ENCODE measurements at places on chromosomes 11 and 22.

GRCh38 chr11:25927411-25927953 lies 404.4 kb upstream of the ANO3 start:
- no peak for DNase-seq

GRCh38 chr22:43407591-43407990 lies 4.2 kb upstream of the MPPED1 start:
- DNase-seq = no peak

- no peak for DNase-seq
Measured at GRCh38 chr11:33646629-33647028, 54.0 kb downstream of the C11orf91 start.

- DNase-seq = no peak
Measured at GRCh38 chr11:130769782-130770535, 146.3 kb downstream of the SNX19 start.

GRCh38 chr11:130583801-130584211 lies 135.4 kb downstream of the ADAMTS15 start:
- peak; percentile 37 for DNase-seq

DNA sequence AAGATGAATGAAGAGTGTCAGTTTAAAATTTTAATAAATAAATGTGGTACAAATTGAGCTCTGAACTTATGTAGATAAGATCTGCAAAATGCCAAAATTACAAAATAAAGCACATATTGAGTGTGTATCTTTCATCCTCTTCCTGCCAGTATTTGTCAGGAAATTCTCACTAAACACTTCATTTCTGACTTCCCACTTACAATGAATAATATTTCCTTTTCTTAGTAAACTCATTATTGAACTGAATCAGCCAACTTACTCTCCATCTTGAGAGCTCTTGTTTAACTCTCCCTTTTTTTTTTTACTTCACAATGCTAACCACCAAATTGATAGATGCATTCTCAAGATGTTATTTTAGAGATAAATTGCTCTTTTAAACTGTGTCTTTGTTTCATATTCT lies 1230.2 kb downstream of the JRKL start:
- no peak for DNase-seq

- no peak for DNase-seq
Measured at GRCh38 chr11:21806947-21807346, 385.9 kb upstream of the ANO5 start.

DNA sequence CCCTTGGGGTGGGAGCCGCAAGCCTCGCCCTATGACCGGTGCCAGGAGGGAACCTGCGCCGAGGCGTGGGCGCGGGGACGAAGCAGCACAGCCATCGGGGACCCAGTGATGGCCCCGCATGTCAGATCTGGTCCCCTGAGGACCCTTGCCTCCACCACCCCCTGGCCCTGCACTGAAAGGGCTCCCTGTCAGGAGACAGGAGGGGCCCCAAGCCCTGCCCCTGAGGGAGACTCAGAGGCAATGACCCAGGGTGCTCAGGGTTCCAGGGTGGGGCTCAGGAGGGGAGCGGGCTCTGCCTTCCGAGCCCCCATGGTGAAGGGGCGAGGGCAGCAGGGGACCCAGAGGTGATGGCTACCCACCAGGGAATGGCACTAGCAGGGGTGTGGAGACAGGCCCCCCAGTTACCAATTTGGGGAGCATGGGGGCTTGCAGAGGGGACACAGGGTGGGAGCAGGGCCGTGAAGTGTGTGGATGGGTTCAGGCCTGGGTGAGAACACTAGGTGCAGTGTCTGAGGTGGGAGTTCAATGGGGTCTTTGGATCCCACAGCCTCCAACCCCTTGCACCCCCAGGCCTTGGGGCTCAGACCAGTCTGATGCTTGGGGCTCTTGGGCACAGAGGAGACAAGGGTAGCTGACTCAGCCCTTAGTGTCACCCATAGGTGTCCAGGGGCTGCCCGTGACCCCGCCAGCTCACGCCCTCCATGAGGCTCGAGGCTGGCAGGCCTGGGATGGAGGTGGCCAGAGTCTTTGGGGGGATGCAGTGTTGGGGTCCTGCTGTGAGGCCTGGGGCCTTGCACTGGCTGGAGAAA lies 499 bp downstream of the LRRC56 start:
- no peak for DNase-seq

DNA sequence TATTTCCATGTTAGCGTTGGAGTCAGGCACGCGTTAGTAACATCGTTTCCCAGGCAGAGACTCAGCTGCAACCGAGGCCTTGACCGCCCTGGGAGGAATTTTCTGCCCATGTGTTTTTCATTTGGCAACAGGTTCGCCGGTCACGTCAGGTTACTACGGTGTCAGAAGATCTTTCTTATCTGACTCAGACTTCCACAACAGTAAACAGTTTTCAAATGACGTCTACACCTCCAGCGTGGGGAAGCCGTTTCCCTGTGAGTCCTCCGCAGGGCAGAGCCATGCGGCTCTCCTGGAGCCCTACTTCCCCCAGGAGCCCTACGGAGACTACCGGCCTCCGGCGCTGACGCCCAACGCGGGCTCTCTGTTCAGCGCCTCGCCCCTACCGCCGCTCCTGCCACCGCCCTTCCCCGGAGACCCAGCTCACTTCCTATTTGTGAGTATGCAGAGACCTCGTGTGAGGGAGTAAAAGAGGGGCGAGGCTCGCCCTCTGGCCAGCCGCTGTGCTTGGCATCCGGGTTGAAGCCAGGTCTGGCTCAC lies 14.3 kb upstream of the POU2AF3 start:
- no peak for DNase-seq

GRCh38 chr11:134062265-134063123 lies 6.4 kb upstream of the JAM3 start:
- no peak for DNase-seq

DNA sequence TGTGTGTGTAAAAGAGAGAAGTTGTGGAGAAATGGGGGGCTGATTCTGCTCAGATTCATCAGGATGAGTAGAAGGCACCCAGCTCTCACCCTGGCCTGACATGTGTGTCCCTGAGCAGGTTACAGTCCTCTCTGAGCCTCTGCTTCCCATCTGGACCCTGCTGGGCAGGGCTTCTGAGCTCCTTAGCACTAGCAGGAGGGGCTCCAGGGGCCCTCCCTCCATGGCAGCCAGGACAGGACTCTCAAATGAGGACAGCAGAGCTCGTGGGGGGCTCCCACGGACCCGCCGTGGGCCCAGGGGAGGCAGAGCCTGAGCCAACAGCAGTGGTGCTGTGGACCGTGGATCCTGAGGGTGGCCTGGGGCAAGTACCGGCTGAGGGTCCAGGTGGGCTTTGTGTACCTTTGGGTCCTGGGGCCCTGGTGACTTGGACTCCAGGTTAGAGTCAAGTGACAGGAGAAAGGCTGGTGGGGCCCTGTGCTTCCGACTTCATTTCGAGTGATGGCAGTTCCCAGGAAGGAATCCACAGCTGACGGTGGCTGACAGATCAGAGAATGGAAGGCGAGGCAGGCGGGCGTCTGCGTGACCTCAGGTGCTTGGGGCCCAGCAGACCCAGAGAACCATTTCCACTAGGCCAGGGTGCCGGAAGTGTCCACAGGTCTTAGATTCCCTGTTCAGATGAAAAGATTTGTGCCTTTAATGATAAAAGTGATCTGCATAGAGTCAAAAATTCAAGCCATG lies 21.9 kb downstream of the NEAT1 start:
- DNase-seq = no peak

DNA sequence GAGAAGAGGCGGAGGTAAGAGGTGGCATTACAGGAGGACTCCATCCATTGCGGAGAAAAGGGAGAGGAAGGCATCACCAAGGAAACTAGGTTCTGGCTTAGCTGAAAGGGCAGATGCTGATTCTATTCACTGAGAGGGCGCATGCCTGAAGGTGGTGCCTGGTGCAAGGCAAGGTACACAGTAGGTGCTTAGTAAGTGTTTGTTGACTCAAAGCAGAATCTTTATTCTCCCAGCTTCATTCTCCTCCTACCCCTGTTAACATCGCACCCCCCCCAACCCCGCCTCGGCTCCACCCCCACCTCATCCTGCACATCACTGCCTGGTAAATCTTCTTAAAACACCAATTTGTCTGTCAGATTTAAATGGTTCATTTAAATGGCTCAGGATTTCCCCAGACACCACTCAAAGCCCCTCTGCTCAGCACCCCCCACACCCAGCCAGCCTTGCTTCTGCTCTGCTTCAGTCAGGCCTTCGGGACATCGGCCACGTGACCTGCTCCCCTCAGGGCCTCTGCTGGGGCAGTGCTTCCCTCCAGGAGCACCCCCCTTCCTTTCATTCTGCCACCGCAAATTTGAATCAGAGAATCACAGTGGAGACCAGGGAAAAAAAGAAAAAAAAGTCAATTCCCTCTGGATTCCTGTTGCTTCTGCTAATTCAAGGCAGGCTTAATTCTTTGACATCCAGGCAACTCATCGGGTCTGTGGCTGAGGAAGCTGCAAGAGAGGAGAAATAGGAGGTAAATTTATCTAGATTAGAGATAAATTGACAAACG lies 17.8 kb upstream of the RCN1 start:
- DNase-seq = no peak

DNA sequence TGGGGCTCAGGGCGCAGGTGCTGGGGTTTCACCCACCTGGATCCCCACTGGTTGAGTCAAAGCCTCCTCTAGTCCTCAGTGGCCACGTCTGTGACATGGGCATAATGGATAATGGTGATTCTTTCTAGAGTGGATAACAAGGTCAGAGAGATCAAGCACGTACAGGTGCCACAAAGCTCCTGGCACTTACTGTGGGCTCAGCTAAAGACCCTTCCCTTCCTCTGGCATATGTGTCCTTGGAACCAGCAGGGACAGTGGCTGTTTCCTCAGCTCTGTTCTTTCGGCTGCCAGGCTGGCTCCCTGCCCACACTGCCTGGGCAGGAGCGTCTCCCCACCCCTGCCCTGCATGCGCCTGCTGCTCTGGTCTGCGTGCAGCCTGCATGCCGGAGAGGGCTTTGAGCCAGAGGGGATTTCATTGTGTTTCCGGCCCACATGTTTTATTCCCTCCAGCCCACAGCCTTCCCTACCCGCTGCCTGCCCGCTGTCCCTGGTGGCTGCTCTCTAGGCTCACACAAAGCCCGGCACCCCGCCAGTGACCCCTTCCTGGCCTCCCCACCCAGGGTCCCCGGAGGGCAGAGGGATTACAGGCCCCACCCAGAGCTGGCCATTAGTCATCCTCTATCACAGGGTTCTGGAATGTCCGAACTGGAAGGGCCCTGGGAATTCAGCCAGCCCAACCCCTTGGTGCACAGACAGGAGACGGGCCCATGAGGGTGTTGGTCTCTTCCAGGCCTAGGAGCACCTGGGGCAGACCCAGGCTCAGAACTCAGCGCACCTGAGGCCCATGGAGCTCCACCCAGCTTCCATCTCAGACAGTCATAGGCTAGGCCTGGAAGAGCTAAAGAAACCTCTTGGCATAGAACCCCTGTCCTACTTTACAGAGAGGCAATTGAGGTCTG lies 55.3 kb upstream of the GCAT start:
- no peak for DNase-seq

DNA sequence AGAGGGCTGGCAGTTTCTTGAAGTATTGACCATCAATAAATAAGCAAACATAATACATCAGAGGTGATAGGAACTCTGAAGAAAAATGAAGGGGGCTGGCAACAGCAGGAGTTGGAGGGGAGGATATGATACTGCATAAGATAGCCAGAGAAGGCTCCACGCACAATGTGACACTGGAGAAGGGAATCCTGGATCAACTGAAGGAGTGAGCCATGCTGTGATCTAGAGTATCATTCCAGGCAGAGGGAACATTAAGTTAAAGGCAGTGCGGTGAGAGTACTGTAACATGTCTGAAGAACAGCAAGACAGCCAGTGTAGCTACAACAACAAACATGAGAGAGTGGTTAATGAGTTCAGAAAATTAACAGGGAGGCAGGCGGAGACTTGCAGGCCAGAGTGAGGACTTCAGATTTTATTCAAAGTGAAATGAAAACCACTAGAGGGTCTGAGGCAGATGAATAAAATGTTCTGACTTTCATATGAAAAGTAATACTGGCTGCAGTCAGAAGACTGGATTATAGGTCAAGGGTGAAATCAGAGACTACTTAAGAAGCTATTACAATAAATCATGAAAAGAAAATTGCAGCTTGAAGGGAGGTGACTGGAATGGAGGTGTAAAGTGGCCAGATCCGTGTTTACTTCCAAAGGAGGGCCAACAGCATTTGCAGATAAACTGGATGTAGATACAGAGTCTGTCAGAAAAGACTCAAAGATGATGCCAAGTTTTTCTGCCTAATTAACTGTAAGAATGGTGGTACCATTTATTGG lies 49.4 kb downstream of the RRAS2 start:
- DNase-seq = no peak

DNA sequence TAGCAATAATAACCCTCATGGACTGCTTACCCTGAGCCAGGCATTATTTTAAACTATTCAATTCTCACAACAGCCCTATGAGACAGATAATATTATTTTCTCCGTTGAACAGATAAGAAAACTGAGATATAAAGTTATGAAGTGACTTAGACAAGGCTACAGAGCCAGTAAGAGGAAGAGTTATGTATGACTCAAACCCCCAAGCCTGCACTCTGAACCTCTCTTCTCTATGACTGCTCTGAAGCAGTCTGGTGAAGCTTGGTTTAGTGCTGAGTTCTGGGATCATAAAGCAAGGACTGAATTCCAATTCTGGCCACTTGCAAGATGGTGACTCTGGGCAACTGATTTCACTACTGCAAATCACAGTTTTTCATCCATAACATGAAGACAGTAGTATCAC lies 34.5 kb downstream of the TNKS1BP1 start:
- no peak for DNase-seq

- DNase-seq = no peak
Measured at GRCh38 chr22:25212337-25212736, 7.1 kb upstream of the CRYBB2 start.

- no peak for DNase-seq
Measured at GRCh38 chr11:111417011-111417765, 38.1 kb upstream of the POU2AF1 start.

DNA sequence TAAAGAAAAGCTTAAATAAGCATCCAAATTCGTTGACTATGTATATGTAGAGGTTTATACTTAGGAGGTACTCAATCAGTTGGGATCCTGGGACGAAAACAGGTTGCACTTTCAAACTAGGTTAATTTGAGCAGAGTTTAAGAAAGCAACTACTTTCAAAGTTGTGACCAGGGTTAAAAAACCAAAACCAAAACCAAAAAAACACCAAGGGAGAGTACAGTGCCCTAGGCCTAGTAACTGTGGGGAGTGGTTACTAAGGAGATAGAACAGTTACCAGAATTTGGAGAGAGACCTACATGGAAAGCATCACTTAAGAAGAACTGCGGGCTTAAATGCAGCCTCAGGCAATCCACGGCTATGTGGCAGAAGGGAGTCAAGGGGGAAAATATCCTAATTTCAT lies 148.3 kb downstream of the JRKL start:
- DNase-seq = no peak

DNA sequence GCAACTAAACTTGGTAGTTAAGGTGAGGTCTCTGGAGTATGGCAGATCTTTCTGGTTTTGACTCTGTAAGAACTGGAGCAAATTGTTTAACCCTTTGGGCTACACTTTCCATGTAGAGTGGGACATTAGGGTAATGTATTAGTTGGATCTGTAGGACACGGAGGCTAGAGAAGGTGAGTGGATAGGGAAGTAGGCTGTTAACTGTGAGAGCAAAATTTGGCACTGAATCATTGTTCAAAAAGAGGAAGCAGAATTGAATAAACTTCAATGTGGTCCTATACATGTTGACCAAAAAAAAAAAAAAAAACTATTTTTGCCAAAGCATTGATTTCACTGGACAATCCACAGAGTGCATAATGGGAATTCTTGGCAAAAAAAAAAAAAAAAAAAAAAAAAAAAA lies 370.2 kb upstream of the CHORDC1 start:
- DNase-seq = no peak

Data from substantia nigra (tissue), 51 donors.